ENCODE measurements at places on chromosomes 1 and 21.

- no peak for DNase-seq
Measured at GRCh38 chr1:59605184-59605583, 209.6 kb upstream of the HOOK1 start.

- DNase-seq: no peak
Measured at GRCh38 chr1:220896092-220896491, 16.8 kb downstream of the HLX start.

- no peak for DNase-seq
Measured at GRCh38 chr1:219659684-219660083, 46.8 kb upstream of the ZC3H11B start.

GRCh38 chr1:175287377-175287776 is 94.8 kb upstream of the KIAA0040 start:
- DNase-seq: no peak

DNA sequence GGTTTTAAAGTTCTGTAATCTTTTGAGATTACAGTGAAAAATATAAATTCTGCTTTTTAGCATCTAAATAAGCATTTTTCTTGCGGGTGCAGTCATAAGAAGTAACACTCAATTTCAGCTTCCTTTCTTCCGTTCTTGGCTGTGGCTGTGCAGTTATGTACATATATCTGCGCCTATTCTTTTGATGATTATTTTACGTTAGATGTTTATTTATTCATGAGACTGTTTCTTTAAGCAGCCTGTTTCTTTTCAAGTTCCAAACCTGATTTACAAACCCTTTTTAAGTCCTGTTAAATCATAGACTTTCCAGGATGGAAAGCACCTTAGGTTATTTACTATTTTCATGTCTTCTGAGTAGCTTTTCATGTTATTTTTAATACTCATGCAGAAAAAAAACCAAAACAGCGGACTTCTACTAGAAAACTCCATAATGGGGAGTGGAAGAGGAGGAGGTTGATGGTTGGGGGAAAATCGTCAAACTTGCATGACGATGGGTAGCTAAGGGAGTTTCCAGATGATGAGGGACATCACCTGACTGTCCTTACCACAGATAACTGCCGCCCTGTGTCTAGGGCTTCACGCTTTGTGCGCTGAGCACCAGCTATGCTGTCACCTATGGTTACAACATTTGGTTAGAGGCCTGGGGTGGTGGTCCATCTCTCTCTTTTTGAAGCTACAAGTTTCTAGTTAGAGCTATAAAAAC is 2.6 kb downstream of the PRDM2 start:
- DNase-seq: no peak

DNA sequence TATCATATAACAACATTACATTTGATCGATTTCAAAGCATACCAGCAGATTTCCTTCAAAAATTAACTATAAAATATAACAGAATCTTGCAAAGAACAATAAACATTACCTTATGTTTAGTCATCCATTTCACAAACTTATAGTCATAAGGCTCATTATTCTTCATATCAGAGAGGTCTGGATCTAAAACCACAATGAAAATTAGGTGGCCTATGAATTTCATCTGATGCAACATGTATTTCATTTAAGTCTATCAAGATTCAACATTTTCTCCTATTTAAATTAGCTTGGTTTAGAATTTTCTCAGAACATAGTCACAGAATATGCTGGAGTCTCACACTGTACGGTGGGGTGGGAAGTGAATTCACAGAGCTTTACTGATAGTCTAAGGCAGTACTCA is 49.2 kb downstream of the KYAT3 start:
- no peak for DNase-seq

- DNase-seq: peak; percentile 90
Measured at GRCh38 chr1:159829822-159830465, 3.3 kb downstream of the SLAMF8 start.

DNA sequence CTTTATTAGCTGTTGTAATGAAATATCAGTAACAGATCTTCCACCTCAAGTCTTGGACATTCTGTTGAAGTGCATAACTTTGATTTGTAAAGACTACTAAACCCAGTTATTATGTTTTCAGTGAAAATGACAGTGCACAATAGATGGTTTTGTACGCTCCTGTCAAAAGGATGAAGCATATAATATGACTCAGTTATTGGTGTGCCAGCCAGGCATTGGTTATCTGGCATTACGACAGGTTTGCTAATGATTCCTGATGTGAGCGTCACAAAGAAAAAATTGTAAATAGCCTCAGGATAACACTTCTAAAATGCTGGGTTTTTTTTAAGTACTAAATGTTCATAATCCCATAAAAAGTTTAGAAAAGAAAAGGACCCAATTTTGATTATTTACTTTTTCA is 147.9 kb downstream of the MAGI3 start:
- peak; percentile 30 for DNase-seq

DNA sequence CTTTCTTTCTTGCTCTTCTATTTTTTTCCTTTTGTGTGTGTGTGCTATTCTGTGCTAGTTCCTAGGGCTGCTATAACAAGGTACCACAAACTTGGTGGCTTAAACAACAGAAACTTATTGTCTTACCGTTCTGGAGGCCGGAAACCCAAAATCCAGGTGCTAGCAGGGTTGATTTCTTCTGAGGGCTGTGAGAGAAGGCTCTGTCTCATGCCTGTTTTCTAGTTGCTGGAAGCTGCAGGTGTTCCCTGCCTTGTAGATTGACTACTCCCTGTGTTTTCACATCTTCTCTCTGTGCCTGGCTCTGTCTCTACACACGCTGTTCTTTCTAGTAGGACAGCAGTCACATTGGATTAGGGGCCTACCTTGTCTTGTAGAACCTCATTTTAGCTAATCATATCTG is 150.9 kb upstream of the DSCAM start:
- DNase-seq: no peak

DNA sequence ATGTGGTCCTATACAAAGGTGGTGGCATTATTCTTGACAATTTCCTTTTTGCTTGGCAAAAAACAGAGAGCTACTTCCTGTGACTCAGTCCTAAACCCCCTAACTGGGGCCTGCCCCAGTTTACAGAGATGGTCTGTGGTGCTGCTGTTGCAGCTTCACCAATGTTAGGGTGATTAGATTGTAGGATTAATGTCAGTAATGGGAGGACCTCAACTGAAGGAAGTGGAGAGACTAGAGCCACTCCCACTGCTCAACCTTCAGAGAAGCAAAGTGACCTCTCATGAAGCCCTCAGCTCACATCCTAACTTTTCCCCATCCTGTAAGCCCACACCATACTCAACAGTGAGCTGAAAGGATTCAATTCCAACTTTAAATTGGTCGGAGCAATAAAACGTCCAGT is 3.6 kb downstream of the S100A6 start:
- no peak for DNase-seq

GRCh38 chr1:208809876-208810275 is 565.7 kb upstream of the PLXNA2 start:
- no peak for DNase-seq

DNA sequence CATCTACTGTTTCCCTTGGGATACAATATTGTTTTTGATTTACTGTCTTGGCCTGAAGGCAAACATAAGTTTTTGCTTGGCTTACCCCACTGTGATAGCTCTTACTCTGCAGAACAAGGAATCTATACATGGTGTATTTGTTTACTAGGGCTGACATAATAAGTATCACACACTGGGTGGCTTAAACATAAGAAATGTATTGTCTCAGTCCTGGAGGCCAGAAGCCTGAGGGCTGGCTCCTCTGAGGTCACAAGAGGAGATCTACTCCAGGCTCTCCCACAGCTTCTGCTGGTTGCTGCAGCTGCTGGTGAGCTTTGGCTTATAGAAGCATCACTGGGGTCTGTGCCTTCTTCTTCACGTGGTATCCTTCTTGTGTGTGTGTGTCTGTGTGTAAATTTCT is 30.7 kb upstream of the IGSF5 start:
- DNase-seq: no peak

DNA sequence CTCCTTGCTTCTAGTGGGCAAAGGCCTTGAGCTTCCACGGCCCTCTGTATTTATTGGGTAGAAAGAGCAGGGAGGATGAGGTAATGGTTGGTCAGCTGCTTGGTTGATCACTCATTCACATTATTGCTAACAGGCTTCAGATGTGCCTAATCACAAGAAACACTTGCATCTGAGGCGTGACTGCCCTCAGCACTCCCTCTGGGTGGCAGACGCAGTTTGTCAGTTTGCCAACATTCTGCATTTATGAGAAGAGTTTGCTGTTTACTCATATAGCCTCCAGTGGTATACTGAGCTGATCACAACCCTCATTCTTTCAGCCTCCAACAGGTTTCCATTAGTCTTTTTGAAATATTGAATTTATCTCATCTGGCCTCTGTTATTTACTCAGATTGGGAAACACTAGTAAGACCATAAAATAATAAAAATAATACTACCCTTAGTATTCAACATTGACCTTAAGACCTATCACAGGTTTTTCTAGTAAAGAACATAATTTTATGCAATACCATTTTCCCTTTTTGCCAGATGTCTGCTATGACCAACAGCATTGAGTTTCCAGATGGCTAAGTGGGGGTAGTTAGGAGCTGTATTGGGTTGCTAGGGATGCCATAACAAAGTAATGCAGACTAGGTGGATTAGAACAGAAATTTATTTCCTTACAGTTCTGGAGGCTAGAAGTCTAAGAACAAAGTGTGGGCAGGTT is 53.3 kb downstream of the PTGFR start:
- no peak for DNase-seq

DNA sequence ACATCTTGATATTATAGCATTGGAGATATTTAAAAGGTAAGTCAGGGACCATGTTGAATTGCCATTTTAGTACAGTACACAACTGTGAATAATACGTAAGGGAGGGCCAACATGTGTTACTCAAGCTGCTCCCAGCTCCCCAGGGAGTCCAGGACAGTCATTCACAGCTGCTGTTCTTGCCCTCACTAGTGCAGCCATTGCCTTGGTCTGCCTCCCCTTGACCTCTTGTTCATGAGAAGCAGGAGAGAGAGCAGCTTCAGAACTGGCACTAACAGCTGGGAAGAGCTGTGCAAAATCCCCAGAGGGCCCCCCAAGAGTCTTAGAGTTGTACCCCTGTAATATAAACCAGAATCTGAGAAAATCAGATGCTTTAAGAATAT is 16.4 kb downstream of the TCEANC2 start:
- DNase-seq: peak; percentile 20

Data from AG20443 (cell line).